Adrenal gland (tissue), 19 donors: ENCODE measurements at places on chromosomes 11 and 22. TPM values are rescaled to one million over a fixed set of nuclear protein-coding genes. Genes with fewer than 3 reads are reported as not detected.

Gene TMPRSS13
- total RNA-seq = 0.13 TPM

Gene APOL1
- total RNA-seq = 11.8 TPM

Gene MFNG
- total RNA-seq = 23.6 TPM

Gene SYT13
- total RNA-seq = not detected

Gene OR10A2
- total RNA-seq = not detected
